ENCODE measurements at places on chromosomes 5 and 9.

DNA sequence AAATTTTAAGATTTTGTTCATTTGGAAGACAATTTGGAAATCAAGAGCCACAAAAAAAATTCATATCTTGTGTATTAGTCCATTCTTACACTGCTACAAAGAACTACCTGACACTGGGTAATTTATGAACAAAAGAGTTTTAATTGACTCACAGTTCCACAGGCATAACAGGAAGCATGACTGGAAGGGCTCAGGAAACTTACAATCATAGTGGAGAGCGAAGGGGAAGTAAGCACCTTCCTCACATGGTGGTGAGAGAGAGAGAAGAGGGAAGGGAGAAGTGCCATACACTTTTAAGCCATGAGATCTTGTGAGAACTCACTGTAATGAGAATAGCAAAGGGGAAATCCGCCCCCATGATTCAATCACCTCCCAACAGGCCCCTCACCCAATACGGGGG is 274.4 kb downstream of the KCNN2 start:
- DNase-seq: no peak

GRCh38 chr9:93197670-93198069 is 13.7 kb downstream of the WNK2 start:
- no peak for DNase-seq

GRCh38 chr5:69502367-69502766 is 9.8 kb downstream of the OCLN start:
- DNase-seq: no peak

- no peak for DNase-seq
These were observed 46.8 kb downstream of the SLC1A3 start for GRCh38 chr5:36653044-36653705.

DNA sequence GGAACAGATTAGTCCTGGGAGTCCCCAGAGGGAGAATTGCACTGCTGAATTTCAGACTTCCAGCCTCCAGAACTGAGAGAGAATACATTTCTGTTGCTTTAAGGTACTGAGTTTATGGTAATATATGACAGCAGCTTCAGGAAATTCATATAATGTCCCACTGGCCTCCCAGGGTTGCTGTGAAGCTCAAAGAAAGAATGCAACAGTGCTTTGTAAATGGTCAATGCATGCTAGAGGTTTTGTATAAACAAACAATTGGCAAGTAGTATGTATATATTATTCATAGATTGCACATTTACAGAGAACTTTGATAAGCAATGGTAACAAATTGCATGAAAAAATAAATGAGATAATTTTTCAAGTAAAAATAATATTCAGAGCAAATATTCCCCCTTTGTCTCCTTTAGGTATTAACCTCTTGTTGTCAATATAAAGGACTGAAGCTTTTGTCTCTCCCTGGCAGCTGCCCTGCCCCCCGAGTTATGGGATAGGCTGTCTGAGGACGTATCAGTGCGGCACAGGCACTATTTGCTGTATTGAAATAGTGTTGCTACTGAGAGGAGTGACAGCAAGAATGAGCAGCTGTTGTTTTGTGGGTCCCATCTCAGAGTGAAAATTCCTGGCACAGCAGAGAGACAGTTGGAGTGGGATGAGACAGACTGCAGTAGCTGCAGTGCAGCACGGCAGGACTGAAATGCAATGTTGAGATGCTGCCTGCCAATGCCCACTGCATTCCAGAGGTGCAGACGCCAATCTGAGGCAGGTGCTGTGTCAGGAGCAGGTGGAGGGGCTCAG is 194.2 kb upstream of the GLRA1 start:
- DNase-seq: no peak

GRCh38 chr5:28397502-28397941 is 1359.1 kb upstream of the CDH9 start:
- no peak for DNase-seq

DNA sequence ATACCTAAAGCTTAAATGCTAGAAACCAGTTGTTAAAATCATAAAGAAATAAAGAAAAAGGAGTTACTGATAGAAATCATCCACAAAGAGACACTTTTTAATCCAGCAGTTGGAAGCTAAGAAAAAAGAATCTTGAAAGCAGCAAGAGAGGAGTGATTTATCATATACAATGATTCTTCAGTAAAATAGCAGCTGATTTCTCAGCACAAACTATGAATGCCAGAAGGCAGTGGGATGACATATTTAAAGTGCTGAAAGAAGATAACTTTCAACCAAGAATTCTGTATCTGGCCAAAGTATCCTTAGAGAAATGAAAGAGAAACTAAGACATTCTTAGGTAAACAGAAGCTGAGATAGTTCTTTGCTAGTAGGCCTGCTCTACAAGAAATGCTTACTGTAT is 366.0 kb downstream of the HTR1A start:
- no peak for DNase-seq

DNA sequence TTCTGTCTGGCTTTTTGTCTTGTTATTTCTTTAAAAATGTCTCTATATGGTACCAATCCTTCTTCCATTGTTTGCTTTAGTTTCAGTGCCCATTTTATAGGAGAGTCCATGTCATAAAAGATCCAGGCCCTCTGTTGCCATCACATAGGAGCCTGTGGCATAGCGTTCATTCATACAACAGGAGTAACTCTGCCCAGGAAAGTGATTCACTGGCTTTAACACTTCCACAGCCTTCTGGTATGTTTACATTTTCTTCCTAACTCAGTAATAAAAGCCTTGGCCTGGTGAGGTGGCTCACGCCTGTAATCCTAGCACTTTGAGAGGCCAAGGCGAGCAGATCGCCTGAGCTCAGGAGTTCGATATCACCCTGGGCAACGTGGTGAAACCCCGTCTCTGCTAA is 519.3 kb upstream of the PTGER4 start:
- DNase-seq: no peak

DNA sequence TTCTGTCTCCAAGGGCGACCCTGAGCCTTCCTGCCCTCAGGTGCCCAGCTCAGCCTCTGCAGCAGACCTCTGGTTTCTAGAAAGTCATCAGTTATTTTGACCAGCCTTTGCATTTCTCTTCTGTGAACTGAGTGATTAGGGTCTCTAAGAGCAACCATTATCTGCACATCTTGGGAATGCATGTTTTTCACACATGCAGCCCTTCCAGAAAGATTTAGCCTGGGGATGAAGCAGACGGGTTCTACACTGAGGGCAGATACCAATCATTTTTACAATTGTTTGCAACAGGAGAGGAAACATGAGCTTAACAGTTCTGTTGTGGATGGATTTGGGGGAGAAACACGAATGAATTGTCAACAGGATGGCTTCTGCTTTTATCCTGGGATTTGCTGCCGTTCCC is 90.1 kb upstream of the PITX1 start:
- DNase-seq: no peak

GRCh38 chr5:158064334-158065123 is 205.6 kb upstream of the CLINT1 start:
- DNase-seq: no peak

DNA sequence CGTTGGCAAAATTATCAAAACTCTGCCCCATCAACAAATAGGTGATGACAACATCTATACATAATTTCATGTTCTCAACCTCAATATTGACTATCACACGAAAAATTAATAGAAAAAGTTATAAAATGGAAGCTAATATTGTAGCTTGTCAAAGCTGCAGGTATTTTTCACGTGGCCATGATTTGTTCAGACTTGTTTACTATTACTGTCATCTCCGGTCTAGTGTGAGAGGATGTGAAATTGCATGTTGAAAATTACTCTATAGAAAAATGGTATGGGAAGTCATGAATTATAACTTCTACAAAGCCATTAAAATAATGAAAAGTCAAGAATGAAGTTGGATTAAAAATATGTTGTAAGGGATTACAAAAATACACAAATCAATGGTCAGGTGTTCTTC is 385.8 kb downstream of the PTPRD start:
- no peak for DNase-seq

DNA sequence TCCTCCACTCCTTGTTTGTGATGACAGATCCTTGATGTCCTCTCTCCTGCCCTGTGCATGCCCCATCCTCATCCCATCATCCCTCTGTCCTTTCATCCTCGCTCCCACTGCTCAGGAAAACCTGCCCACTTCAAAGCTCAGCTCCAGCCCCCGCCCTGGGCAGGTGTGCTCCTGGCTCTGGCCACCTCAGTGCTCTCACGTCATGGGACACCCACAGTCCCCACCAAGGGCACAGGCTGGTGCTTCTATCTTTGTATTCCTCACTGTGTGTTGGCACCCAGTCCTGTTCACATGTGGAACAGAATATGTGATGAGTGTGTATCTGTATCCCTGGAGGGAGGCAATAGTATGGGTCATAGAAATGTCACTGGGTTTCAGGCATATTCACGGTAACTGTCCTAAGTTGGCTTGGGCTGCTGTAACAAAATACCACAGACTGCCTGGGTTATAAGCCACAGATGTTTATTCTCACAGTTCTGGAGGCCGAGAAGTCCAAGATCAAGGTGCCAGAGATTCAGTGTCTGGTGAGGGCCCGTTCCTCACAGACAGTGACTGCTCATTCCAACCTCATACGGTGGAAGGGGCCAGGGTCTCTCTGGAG is 13.5 kb downstream of the GFPT2 start:
- DNase-seq: no peak

DNA sequence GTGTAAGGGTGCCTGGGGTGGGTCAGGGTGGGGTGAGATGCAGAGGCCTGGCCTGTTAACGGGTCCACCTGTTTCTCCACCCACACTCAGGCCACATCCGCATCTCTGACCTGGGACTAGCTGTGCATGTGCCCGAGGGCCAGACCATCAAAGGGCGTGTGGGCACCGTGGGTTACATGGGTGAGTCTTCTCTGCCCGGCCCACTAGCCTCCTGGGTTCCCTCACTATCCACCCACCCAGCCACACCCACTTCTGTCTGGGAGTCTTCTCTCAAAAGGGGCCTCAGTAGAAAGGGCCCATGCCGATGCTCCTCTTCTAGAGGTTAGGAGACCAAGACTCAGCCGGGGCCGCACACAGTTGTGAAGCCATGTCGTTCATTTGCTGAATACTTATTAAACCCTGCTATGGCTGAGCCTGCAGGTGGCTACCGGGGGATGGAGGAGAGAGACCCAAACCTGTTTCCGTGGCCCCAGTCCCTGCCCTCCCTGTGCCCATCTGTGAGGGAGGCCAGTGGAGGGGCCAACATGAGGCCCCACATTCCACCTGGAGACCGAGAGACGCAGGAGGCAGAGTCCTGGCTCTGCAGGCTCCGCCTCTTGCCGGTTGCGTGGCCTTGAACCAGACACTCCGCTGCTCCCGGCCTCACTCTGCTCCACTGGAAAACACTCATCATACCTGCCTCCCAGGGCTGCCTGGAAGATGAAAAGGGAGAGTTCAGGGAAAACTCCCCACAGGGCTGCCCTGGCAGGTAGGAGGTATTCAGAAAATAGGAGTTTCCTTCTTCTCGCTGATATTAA is 8.7 kb downstream of the GRK6 start:
- DNase-seq: no peak

GRCh38 chr9:36424289-36425055 is 24.4 kb upstream of the RNF38 start:
- DNase-seq: no peak

GRCh38 chr5:84718377-84718776 is 333.7 kb upstream of the EDIL3 start:
- no peak for DNase-seq

DNA sequence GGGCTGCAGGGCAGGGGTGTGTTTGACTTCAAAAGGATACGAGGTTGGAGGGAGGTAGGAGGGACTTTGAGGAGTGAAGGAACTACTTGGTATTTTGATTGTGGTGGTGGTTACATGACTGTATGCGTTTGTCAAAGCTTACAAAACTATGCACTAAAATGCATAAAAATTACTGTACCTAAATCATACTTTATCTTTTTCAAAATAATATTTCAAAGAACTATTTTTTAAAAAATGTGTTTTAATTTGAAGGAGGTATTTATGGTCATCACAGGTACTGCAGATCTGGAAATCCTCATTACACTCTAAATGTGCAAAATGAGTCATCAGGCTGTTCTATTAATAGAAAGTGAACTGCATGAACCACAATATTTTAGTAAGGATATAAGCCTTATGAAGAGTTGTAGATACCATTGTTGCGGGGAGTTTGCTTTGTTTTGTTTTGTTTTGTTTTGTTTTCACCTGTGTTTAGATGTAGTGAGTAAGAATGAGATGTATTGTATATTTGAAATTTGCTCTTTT is 116.9 kb downstream of the ARRDC3 start:
- no peak for DNase-seq

GRCh38 chr5:62256161-62257019 is 49.6 kb upstream of the KIF2A start:
- DNase-seq: no peak

- DNase-seq: no peak
These were observed 12.7 kb upstream of the TGFBI start for GRCh38 chr5:136015966-136016650.

- DNase-seq: no peak
These were observed 334.5 kb downstream of the DTWD2 start for GRCh38 chr5:118653872-118654271.

GRCh38 chr9:132409828-132410528 is at the start of gene CFAP77:
CFAP77 (plus strand) TSS chr9:132410211; CDS start chr9:132410272, 61 bp downstream.
- DNase-seq: peak; percentile 48

- DNase-seq: no peak
These were observed 215.1 kb downstream of the PAPPA start for GRCh38 chr9:116368680-116369079.

- no peak for DNase-seq
These were observed 354.7 kb downstream of the NDUFS4 start for GRCh38 chr5:53915120-53915519.

DNA sequence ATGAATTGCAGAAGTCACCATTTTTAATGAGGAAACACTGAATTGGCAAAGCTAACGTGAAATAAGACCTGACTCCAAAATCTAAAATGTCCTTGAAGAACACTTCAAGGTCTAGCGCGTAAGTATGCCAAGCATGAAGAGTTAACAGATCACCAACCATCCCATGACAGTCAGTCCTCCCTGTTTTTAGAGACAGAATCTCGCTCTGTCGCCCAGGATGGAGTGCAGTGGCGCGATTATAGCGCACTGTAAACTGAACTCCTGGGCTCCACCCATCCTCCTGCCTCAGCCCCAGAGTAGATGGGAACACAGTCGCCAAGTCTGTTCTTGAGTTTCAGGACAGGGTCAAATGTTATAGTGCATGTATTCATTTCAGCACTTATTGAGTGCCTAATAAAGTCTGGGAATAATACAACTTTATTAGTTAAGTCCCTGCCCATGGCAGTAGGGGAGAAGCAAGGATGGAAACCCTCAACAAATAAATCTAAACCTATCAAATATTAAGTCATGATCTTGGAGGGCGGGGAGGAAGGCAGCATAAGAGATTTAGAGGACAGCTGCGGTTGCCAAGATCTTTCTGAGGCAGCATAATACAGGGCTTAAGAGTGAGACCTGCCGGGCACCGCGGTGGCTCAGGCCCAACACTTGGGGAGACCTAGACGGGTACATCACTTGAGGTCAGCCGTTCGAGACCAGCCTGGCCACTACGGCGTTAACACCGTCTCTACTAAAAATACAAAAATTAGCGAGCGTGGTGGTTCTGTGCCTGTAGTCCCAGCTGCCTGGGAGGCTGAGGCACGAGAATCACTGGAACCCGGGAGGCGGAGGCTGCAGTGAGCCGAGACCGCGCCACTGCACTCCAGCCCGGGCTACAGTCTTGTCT is 1.1 kb downstream of the ATPSCKMT start:
- DNase-seq: no peak

- no peak for DNase-seq
These were observed 403.1 kb downstream of the TLE4 start for GRCh38 chr9:79974806-79975422.
